ENCODE measurements at places on chromosomes 6 and 20.

GRCh38 chr20:25221592-25222460 is 26.1 kb upstream of the PYGB start:
- no peak for DNase-seq

DNA sequence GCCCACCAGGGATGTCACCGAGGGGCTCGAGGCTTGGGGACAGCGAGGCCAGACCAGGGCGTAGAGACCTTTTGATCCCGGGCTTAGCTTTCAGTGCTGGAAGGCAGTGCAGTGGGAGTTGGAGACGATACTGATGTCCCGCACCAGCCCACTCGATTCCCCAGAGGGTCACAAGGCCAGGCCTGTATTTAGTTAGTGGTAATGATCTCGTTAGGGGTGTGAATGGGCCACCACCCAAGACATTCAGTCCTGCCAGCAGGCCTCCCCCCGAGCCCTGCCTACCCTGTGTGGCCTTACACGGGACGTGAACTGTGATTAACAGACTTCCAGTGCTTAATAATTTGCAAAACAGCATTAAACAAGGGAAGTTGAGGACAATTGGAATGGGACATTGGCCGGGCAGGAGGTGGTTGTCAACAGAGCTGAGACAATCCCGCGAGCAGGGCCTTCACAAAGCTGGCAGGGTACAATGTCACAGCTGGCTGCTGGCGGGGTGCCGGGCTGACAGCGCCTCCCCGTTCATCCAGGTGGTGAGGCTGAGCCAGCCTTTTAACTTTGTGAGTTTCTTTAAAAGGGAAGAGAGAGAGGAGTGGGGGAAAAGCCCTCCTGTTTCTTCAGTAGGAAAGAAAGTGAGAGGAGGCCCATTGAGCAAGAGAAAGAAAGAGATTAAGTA is 175.3 kb upstream of the RALGAPA2 start:
- DNase-seq: no peak

DNA sequence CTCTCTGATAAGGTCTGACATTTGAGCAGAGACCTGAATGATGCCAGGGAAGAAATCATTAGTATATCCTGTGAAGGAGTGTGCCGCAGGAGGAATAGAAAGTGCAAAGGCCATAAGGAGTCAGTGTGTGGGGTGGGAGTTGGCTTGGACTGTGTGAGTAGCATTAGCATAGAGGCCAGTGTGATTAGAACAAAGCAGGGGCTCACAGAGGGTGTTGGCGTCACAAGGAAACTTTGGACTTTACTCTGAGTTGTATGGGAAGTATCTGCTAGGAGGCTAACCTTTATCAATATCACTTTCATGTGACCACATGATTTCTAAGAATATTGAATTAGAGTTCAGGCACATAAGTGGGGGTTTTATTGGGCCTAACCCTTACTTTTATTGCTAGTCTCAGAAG is 12.1 kb downstream of the TMEM200A start:
- no peak for DNase-seq

DNA sequence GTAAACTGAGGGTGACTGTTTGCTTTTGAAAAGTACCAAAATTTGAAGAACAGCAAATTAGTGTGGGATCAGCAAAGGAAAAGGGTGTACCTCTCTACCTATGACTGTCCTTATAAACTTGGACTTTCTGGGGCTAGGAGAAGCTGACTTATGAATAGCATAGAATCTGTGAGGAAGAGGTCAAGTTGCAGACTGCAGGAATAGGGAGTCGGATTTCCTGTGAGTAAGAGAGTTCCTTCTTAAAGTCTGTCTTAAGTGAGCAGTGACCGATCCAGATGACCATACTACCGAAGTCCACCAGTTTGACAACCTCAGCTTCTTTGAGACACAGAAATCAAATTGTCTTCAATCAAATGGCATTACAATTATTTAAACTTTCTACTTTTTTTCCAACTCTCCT is 708.7 kb downstream of the UTRN start:
- no peak for DNase-seq

DNA sequence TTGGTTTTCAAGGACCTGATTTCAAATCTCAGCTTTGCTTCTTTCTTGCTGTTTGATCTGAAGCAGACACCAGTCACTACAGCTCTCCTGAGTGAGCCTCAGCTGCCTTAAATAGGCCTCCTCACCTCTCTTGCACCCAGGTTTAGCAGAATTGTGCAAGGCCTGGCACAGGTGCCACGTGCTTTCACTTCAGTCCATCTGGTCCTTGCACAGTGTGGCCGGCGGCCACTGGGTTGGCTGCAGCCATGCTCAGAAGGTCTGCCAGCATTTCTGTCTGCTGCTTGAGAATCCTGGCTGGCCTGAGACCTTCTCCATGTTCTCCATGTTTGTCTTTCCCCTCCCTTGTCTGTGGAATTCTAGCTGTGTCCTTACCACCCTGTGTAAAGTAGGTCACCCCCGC is 14.5 kb upstream of the DAAM2 start:
- no peak for DNase-seq

DNA sequence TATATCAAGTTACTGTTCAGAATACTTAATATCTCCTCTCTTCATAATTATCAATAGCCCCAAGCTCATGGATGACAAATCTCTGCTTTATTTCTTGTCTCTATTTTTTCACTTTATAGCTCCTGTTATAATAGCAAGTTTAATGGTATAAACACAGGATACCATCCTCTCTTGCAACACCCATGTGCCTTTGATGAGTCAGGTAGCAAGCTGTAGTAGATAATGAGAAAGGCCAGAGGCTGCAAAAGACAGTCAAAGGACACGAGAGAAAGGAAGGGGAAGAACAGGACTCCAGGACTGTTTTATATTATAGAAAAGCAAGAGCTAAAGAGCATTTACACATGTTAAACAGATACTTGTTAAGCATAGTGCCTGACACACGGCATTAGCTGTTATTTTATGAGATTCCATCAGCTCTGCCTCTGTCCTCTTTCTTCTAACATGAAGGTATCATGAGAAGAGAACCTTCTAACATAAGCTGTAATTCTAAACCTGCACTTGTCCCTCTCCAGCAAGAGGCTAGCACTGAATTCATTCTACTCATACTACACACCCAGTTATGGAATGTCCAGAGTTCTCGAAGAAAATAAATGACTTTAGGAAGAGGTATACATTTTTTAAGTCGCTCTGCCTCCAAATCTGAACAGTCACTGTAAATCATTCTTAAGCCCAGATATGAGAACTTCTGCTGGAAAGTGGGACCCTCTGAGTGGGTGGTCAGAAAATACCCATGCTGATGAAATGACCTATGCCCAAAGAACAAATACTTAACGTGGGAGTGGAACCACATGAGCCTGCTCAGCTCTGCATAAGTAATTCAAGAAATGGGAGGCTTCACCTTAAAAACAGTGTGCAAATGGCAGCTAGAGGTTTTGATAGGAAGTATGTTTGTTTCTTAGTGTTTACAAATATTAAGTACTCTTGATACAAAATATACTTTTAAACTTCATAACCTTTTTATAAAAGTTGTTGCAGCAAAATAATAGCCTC is 45.0 kb downstream of the NT5E start:
- DNase-seq: no peak

GRCh38 chr20:11324990-11325389 is 592.7 kb upstream of the BTBD3 start:
- no peak for DNase-seq

DNA sequence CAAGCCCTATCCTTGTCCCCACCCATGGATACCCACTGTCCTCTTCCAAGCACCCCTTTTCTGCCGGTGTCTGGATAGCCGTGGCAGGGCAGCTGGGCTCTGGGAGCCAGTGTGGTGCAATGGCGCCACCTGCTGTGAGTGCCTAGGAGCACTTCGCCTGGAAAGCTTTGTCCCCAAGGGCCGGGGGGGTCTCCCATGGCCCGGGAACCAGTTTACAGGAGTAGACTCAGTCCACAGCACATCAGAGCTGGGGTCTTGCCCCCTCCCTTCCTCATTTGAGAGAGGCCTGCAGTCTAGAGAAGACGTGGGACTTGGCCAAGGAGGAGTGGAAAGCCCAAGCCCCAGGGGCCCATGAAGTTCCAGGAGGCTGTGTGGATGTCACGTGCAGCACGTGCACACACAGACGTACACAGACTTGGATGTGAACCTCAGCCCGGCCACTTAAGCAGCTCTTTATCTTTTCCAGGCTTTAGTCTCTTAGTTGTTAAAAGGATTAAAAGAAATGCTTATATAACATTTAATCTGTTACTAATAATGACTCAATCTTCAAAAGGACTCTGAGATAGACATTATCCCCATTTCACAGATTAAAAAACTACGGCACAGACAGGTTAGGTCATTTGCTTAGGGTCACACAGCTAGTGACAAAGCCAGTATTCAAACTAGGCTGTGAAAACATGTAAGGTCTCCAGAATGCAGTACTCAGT is 40.9 kb upstream of the CDH22 start:
- peak; percentile 80 for DNase-seq

DNA sequence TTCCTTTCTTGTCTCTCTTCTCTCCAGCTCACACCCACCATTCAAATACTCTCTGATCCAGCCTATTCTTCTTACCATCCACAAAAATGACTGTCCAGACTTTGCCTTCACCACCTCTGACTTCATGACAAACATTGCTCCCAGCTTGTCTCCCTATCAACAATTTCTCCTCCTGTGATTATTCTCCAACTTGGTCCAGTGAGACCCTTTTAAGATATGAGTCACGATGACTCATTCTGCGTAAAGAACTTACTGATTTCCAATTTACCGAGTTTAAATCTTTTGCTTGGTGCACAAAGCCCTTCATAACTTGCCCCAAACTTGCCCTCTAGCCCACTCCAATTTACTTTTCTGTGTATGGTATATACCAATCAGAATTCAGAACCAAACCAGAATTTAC is 833.2 kb downstream of the MAFB start:
- no peak for DNase-seq

All from HuH-7.5 (cell line).